Activated CD4-positive, alpha-beta T cell treated with anti-CD3 and anti-CD28 coated beads for 4 hours (primary cell): ENCODE measurements at places on chromosomes 5 and 9.

- DNase-seq = no peak
Observed at GRCh38 chr9:21174671-21175070, 8.2 kb upstream of the IFNA21 start.

- DNase-seq = no peak
Observed at GRCh38 chr9:95785209-95785608, 90.3 kb upstream of the ERCC6L2 start.

DNA sequence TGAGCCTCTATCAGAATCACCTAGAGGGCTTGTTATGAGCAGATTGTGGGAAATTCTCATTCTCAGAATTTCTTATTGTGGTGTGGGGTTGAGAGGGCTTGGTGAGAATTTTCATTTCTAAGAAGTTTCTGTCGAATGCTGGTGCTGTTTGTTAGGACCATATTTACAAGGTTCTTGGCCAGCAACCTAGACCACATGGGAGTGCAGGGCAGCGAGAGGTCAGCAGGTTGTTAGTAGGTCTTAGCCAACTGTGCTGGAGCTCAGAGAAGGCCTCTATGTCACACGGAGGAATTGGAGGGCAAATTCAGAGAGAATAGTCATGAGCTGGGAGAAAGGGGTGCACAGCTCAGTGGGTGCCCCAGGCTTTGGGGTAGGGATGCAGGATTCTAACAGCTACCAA lies 357.0 kb downstream of the LRRC70 start:
- DNase-seq = no peak

GRCh38 chr9:86062845-86063693 lies 36.3 kb downstream of the GOLM1 start:
- no peak for DNase-seq

GRCh38 chr5:5356765-5357164 lies 65.7 kb upstream of the ICE1 start:
- DNase-seq = no peak

DNA sequence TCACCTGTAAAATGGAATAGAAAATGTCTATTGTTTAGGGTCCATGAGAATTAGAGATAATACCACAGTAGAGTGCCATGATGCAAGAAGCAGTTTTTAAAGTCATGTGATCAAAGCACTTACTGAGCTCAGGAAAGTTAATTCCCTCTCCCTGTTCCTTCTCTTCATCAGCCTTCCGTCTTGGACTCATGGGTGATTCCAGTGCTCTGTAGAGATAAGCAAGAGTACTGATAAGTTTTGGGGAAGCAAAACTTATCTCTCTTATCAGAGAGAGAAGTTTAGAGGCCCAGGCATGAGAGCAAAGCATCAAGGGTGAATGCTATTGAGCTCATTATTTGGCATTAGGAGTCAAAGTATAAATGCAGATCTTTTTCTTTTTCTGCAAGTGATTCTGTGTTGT lies 410.1 kb downstream of the AGTPBP1 start:
- DNase-seq = no peak

DNA sequence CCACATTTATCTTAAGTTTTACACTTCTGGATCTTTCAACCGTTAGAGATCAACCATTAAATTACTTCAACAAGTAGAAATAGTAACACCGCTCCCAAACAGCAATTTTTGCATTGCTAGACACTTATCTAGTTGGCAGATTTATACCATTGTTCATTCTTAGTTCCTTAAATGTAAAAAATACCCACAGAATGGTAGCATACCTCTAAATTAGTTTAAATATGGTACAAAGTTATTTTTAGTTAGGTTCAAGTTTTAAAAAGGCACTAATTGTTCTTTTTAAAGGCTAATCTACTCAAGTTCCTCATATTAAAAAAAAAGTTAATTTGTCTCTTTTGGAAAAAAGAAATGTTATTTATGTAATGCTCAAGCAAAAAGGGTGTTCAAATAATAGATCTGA lies 8.1 kb downstream of the PFDN1 start:
- no peak for DNase-seq
